NCI-H1930 (cell line): ENCODE measurements at places on chromosomes 3 and 15.

DNA sequence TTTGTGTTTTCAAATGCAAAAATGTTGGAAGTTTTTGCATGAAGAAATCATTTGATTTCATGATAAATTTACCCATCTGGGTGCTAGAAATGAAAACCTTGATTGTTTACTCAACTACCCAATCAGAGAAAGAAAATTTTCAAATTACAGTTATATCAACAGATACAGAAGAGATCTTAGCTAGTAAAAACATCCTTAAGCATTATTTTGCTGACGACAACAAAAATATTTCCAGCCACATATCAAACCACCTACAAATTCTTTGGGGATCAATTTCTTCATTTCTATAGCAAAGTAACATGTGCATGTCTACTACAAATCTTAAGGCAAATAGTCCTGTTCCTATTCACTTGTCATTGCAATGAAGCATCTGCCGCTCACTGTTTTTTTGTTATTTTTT lies 530.3 kb downstream of the ZIC1 start:
- DNase-seq, result no peak

- DNase-seq, result no peak
Measured at GRCh38 chr15:58309963-58310928, 121.5 kb upstream of the LIPC start.

- no peak for DNase-seq
Measured at GRCh38 chr3:114365909-114366308, 72.1 kb downstream of the TIGIT start.

- DNase-seq, result no peak
Measured at GRCh38 chr3:108127301-108127988, 36.6 kb upstream of the CD47 start.

- no peak for DNase-seq
Measured at GRCh38 chr3:128286691-128287090, 133.4 kb downstream of the EEFSEC start.

DNA sequence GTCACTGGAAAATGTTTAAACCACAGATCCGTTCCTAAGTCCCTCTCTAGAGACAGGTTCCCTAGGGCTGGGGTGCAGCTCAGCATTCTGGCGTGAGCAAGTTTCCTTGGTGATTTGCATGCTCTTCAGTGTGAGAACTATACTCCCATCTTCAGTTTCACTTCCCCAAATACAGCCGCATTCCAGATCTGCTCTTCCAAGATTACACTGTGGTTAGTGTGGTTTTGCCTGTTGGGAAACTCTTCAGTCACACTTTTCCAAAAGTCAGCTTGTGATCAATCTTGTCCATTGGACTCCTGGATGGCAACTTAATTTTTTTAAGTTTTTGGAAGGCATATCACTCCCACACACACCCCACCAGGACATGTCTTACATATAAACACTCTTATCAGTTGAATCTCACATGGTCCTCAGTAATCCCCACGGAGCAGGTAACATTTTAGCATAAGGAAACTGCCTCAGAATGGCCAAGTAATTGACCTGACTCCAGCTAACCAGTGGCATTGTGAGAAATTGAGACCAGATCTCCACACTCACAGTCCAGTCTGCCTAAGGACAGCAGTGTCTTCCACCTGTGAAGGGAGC lies 33.5 kb upstream of the PTPN23 start:
- no peak for DNase-seq

GRCh38 chr15:82640672-82641071 lies 6.5 kb downstream of the CPEB1 start:
- no peak for DNase-seq

DNA sequence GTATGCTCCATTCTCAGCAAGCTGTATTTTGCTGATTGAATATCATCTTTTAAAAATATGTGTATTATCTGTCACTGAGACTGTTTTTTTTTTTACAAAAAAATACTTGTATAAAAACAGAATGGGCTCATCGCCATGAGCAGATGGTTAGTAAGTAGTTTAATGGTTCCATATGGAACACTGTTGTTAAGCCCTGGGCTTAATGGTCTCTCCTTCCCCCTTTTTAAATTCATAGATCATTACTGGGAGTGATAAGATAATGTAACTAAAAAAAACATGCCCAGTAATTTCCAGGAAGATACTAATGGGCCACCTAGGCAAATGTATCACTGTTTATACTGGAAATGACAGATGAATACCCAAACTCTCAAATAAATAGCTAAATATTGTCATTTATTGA lies 95.3 kb upstream of the TPRG1 start:
- no peak for DNase-seq

DNA sequence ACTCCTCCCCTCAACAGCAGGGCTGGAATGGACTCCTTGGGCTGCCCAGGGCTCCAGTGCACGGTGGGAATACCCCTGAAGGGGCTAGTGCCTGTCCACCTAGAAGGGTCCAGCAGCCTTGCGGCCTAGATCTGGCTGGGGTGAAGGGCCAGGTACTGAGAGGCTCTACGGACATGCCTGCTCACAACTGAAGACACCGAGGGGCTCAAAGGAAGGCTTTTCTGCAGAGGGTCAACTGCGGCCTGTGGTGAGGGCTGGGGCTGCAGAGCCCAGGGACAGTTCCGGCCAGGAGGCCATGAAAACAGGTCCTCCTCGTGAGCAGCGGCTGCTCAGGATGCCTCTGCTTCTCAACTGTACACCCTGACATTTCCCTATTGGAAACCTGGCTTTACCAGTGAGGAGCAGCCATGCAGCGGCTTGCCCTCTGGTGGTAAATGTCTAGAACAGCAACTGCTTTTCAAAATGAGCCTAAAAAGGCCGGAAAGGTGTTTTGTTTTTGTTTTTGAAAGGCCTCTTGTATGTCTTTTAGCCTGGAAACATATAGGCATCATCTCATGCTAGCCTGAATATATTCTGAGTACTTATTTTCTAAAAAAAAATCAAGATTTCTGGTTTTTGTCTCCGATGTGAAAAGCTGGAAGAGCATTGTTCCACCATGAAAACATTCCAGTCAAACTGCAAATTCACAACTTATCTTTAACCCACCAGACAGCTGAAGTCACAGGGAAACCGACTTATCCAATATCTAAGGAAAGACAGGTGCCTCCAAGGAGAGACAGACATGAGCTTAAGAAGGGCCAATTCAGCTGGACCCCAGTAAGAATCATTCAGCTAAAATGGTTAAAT lies 163.4 kb downstream of the KLF13 start:
- peak; percentile 14 for DNase-seq

- no peak for DNase-seq
Measured at GRCh38 chr3:89699771-89700170, 592.4 kb downstream of the EPHA3 start.

DNA sequence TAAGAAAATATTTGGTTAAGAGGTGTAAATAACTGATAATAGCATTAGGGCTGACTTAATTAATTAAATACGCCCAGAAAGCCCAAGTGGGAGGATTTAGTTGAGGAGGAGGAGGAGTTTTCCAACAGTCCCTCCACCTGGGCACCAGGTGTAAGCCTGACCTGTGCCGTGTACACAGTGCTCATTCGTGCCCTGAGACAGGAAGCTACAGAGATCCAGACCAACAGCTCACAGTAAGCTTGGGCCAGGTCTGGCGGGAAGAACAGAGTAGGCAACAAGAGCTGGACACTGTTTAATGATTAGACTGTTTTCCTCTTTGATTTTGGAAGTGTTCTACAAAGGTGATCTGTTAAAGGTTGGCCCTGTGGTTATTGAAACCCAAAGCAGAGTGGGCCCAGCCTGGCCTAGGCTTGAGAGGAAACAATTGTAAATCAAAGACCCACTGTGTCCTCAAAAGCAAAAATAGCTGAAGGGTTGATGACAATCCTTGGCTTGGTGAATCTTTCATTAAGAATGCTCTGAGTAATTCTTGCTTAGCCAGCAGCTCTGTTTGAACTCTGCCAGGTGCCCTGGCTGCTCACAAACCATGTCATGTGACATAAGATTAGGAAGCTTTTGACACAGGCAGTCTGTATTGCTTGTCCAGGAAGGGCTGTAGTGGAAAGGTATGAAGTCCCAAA lies 13.8 kb downstream of the SQOR start:
- no peak for DNase-seq

DNA sequence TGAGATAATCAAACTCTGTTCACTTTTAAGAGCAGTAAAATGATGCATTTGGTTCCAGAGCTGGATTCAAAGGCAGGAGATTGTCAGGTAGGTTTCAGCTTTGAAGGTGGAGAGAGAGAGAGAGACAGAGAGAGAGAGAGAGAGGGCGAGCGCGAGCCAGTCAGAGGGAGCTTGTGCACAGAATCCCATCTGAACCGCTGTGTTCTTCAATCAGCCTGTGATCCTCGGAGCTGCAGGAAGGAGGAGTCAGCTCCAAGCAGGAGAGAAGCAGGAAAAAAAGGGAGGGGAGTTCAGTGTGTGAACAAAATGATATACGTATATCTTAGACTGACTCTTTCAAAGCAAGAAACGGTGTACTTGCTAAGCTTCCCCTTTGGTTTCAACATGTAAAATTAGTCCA lies at the start of gene GPR149:
Gene GPR149, minus strand, starts transcription at position 177 of the 400 bp plus-strand sequence. CDS start 575 bp downstream, outside the sequence.
- DNase-seq, result no peak

GRCh38 chr3:97860364-97860763 lies 38.6 kb downstream of the CRYBG3 start:
- no peak for DNase-seq

DNA sequence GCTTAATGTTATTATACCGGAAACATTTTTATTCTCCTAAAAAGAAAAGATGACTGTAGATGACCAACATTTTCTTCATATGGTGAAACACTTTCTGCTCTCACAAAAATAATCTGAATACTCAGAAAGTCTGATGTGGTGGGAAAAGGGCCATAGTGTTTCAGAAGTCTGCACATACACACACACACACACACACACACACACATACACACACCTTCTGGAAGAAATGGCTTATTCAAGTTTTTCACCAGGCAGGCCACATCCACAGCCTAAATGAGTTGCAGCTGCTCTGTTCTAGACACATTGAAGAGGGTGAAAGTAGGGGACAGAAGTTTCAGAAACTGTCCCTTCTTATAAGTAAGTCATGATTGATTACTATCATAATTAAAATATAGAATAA lies 220.0 kb downstream of the ZMAT3 start:
- no peak for DNase-seq

GRCh38 chr3:100440895-100441294 lies 39.6 kb downstream of the LNP1 start:
- no peak for DNase-seq

DNA sequence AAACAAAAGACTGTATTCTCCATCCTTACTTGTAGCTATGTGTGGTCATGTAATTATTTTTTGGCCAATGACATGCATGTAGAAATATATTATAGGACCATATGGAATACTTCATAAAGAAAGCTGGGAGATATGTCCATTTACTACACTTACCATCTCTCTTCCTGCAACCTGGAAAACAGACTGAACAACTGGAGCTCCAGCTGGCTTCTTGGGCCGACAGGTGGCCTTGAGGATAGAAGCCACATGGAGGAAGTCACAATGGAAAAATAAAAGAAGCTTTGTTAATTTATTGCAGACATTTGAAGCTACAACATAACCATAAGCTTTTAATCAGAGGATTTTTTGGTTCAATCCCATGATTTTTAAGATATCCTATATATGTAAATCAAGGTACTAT lies 167.9 kb upstream of the CBLB start:
- no peak for DNase-seq

GRCh38 chr3:127661600-127661999 lies 11.2 kb upstream of the ABTB1 start:
- no peak for DNase-seq

- DNase-seq, result no peak
Measured at GRCh38 chr3:152841131-152841530, 6.2 kb downstream of the P2RY1 start.

DNA sequence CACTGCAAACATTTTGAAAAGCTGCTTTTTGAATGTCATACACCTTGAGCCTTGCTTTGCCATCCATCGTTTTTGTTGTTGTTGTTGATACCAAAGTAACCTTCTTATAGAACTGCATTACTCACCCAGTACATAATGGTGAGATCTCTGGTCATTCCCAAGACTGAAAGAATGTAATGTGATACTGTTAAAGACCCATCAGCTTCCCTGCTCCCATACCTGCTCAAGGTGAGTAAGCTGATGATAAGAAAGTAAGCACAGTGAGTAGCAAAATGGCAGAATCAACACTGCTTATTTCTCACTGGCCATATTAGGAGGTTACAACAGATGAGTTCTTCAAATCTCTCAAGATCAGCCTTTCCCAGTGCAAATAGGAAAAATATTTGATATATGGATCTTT lies 89.8 kb downstream of the CADPS start:
- DNase-seq, result no peak

- no peak for DNase-seq
Measured at GRCh38 chr3:172256101-172256734, 192.0 kb downstream of the GHSR start.

DNA sequence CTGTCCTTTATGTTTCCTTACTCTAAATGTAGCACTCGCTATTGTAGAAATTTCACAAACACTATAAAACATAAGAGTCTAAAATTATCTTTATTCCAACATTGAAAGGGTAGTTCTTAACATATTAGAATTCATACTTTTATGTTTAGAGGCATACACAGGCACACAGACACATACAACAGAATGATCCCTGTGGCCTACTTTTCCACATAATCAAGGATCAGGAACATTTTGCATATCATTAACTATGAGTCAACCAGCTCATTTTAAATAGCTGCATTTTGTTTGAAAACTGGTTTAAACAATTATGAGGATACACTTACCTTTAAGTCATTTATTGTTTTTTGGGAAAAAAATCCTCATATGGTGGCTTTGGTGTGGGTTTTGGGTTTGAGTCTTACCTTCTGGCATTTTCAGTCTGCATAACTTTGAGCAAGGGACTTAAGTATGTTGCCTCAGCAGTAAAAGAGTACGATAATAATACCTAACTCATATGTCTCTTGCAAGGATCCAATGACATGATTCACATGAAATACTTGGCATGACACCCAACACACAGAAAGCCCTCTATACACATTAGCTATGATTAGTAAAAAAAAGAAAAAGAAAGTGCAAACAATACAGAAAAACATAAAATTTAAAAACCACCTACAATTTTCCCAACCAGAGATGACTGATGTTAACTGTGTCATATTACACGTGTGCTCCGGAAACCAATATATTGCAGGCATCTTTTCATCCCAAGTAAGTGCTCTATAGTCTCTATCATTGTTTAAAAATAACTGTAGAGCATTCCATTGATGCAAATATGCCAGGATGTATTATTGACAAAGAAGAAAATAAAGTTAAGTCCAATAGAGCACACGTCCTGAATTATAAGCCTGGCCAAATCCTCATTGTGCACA lies 213.1 kb upstream of the ADAMTS9 start:
- DNase-seq, result no peak

DNA sequence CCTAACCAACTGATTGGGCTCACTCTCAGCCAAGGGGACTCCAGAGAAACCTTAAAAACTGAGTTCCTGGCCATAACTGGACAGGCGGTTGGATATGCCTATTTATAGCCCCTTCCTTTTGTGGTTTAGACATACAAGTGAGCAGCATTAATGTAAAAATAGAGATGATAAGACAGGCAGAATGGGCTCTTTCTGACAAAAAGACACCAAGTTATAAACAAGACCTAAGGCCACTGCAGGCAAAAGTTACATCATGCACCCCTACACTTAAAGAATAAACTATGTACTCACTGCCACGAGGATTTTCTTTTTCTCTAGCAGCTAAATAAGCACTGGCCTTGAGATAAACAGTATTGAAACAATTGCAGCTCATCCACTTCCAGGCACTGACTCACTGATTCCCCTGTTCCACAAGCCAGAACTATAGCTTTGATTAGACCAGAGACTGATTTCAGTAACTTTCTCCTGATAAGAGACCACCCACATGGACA lies 30.1 kb downstream of the SUCNR1 start:
- no peak for DNase-seq

- DNase-seq, result no peak
Measured at GRCh38 chr15:33473714-33474113, 162.9 kb downstream of the RYR3 start.

GRCh38 chr3:63927422-63928280 lies 15.5 kb upstream of the SCAANT1 start:
- DNase-seq, result no peak
